ENCODE measurements at places on chromosomes 13 and 19. TPM values are rescaled to one million over a fixed set of nuclear protein-coding genes. Genes with fewer than 3 reads are reported as not detected.
A peak's percentile ranks its signal among the peaks of the same experiment; 100 is the strongest.

- DNase-seq = no peak
Observed at GRCh38 chr13:112583592-112584277, 4.2 kb downstream of the TUBGCP3 start.

- no peak for DNase-seq
Observed at GRCh38 chr13:50453188-50453587, 390.3 kb downstream of the DLEU7 start.

DNA sequence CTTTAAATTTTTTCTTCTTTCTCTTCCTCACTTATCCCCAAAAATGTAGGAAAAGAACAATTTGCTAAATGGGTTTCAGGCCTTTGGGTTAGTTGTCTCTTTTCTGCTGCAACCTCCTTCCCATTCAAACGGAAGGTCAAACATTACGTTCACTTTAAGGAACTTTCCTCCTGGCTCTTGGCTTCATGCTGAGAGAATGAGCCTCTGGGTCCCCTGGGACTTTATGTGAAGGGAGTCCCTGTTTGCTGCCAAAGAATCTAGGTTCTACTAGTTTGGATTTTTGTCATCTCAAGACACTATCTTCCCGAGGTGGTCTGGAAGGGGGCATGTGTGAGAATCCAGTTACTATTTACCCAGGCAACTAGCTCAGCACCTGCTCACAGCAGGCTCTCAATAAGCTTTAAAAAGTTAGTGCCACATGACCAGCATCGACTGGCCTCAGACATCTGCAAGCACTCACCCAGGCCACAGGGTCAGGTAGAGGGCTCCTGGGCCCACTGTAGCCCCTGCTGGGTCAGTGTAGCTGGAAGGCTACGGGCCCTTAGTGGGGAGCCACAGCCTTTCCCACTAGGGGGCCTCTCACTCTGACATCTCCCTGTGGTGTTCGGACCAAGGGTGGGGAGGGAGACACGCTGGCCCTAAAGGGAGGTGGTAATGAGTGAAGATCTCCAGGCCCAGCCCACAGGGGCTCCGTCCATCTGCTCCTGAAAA is 40.5 kb downstream of the FAM124A start:
- no peak for DNase-seq

GRCh38 chr13:75656425-75656989 is 20.4 kb downstream of the LMO7 start:
- no peak for DNase-seq

- DNase-seq = no peak
Observed at GRCh38 chr19:29376855-29377354, 148.9 kb upstream of the VSTM2B start.

- peak; percentile 49 for DNase-seq
Observed at GRCh38 chr13:74289861-74290773, 155.9 kb upstream of the KLF12 start.

The CYP2F1 gene
- total RNA-seq = not detected

The COX6B2 gene
- 0.80 TPM for total RNA-seq

The SLAIN1 gene
- total RNA-seq = 5.0 TPM

Data from PC-3 (cell line).